Right hindlimb (tissue), 1 donor: ENCODE measurements at places on chromosomes 1 and 21.
A peak's percentile ranks its signal among the peaks of the same experiment; 100 is the strongest.

GRCh38 chr1:200923601-200924000, 28.9 kb downstream of the INAVA start:
- no peak for DNase-seq

GRCh38 chr1:160291248-160292220, 6.6 kb upstream of the PEX19 start:
- peak; percentile 62 for DNase-seq

- DNase-seq, result peak; percentile 59
Observed at GRCh38 chr1:6385488-6386191, 7.9 kb downstream of the ACOT7 start.

- DNase-seq, result no peak
Observed at GRCh38 chr1:38132681-38133080, 86.1 kb upstream of the POU3F1 start.

GRCh38 chr21:33229099-33229783, 497 bp upstream of the IFNAR2 start:
- DNase-seq, result no peak

GRCh38 chr1:101898137-101898536, 98.6 kb downstream of the OLFM3 start:
- no peak for DNase-seq

DNA sequence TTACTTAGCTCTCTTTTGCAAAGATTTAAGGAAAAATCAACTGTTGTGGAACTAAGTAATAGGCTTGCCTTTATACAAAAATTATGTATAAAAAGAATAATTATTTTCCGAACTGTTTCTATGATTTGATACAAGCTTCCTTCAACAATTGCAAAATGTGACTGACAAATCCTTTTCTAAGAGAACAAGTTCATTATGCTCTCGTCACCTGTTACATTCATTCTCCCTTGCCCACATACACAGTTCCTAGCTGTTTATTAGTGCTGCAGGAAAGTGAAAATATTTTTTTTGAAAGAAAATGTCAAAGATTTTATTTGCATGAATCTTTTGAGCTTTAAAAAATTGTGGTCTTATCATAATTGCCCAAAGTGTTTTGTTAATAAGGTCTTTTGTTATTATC, 466.2 kb downstream of the USP25 start:
- DNase-seq, result no peak

DNA sequence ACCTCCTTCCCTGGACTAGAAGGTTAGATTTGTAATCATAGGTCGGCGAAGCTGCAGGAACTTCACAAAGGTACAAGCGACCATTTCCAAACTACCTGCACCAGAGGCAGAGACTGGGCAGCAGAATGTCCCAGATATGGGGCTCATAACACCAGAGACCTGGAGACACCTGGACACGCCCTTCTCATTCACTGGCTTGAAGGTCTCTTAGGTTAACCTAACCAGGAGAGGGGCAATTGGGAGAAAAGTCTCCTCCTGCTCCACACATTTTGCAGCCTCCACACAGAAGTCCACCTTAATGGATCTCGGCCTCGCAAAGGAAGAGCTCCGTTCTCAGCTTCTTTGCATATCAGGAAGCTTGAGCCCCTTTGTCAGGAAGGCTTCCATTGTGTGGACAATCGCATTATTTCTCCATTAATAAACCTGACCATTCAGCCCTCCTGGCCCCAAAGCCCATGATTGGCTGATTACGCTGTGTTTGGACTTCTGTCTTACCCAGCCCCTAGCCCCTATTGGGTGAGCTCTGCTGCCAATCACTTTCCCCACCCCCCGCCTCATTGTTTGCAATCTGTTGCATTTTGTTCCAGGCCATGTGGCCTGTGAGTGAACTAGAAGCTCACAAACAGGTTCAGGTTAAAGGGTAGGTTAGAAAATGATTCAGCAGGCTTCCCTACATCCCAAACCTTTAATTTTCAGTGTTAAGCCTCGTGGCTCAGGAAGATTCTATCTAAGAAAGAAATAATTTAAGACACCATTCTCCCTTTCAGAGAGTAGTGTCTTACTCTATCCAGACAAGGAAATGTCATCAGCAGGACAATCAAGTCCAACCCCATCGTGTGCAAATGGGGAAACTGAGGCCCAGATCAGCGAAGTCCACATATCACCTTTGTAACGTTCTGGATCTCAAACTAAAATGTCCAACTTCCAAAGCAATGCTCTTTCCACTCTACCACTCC, 2.8 kb downstream of the MYCL start:
- peak; percentile 67 for DNase-seq

- DNase-seq, result no peak
Observed at GRCh38 chr1:234989019-234989418, 139.6 kb downstream of the TOMM20 start.

DNA sequence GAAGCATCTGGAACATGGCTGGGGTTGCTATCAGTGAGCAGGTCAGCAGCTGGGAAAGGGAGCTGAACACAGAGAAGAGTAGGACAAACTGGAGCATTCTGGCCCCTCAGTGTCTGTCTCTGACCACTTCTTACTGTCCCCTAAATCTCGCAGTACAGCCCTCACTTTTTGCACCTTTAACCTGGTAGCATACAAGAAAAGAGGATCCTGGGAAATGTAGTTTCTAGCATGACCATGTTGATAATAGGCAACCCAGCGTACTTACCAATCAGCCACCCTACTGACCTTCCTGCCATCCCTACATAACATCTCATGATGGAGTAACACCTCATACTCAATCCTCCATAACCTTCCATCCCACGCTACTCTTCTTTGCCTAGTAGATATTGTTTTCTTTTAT, 99.1 kb upstream of the RAVER2 start:
- DNase-seq, result no peak

DNA sequence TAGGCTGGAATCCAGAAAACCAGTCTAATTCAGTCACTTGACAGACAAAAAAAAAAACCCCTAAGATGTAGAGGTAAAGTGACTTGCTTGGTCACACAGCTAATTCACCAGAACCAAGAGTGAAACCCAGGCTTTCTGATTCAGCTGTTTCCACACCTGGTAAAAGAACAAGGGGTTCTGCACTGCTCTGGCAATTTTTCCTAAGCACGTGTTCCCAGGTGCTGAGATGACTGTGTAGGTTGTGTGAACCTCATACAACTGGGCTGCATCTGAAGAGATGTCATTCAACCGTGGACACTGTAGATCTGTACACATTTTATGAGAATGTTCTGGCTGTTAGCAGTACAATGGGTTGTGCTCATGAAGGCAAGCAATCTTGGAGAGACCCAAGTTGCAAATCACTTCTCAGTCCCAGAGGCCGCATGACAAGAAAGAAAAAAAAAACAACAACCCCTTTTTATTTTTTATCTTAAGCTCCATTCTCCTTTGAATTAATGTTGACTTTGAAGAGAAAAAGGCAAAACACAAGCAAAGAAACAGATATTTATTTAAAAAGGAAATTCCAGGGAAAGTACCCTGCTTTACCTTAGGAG, 95.4 kb downstream of the INTS7 start:
- no peak for DNase-seq

DNA sequence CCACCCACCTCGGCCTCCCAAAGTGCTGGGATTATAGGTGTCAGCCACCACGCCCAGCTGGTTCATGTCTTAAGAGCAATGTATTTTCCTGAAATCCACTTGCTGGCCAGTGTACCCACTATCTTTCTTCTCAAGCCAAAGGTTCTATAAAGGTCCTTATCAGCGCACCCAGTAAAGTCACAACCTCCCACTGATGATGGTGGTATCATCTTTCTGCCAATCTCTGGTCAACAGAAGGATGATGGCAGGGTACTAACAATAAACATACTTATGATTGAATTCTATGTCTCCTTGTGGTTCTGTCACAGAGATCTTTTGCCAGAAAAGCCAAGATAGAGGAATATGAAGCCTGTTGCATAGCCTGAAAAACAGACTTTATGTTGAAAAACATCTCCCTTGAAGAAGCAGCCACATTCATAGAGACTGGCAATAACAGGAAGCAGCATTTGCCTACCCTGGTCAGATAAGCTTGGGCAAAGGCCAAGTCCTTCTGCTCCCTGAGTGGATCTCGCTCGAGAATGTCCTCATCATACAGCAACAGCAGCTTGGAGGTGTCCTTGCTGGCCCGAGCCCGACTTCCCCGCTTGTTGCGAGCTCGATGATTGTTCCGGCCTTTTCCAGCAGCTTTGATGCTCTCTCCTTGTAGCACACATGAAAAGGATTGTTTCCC, 73.0 kb downstream of the DAP3 start:
- no peak for DNase-seq

- no peak for DNase-seq
Observed at GRCh38 chr1:101884621-101885020, 112.1 kb downstream of the OLFM3 start.

GRCh38 chr1:206971029-206971655, 882 bp upstream of the FCAMR start:
- no peak for DNase-seq

- DNase-seq, result peak; percentile 81
Observed at GRCh38 chr1:63691701-63692425, 82.0 kb upstream of the ROR1 start.

DNA sequence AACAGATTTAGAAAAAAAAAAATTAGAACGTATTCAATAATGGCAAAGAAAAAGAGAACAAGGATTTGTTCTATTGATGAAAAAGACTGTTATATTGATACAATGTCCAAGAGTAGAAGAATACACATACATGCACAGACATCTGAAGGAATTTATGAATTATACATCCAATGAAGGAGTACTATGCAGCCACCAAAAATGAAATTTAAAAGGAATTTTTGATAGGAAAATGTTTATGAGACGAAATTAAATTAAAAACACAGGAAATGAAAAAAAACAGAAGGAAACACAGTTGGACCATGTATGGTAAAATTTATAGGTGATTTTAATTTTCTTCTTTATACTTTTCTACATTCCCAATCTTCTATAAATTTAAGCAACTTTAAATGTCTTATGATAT, 110.3 kb downstream of the LTN1 start:
- DNase-seq, result no peak

GRCh38 chr1:32066489-32066873, 6.3 kb upstream of the TMEM39B start:
- DNase-seq, result peak; percentile 48

- no peak for DNase-seq
Observed at GRCh38 chr1:69485616-69486015, 82.1 kb upstream of the LRRC7 start.

- DNase-seq, result no peak
Observed at GRCh38 chr1:177586429-177586828, 383.4 kb downstream of the SEC16B start.

- no peak for DNase-seq
Observed at GRCh38 chr1:65112811-65113210, 35.2 kb upstream of the AK4 start.
